Activated naive CD4-positive, alpha-beta T cell treated with anti-CD3 and anti-CD28 coated beads, Interleukin-2, amount 10 ng/mL, durations not matched to agents 7 days and 5 days (primary cell): ENCODE measurements at places on chromosomes 16 and 17.
A peak's percentile ranks its signal among the peaks of the same experiment; 100 is the strongest.

DNA sequence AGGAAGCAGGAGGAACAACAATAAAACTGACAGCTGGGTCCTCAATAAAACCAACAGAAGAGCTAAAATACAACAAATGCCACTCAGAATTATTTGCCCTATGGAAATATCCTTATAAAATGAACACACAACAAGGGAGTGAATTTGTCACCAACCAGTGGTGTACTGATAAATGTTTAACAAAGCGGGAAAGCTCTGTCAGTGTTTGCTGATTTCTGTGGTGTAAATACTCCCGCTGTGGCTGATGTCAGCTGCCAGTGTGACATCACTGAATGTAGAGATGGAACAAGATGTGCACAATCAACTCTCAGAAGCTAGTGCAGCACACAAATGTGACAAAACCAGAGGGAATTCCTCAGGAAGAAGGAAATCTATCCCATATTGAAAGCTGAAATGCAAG lies 51.9 kb downstream of the CDYL2 start:
- peaks cover 12% of the 10 kb centered on the region for H3K4me1 ChIP-seq
- no peak overlapping the region for H3K27ac ChIP-seq
- H3K4me3 ChIP-seq: no peak overlapping the region
- H3K36me3 ChIP-seq: peaks cover 4% of the 10 kb centered on the region
- H3K27me3 ChIP-seq: no peaks in the 10 kb centered on the region
- DNase-seq: no peak

DNA sequence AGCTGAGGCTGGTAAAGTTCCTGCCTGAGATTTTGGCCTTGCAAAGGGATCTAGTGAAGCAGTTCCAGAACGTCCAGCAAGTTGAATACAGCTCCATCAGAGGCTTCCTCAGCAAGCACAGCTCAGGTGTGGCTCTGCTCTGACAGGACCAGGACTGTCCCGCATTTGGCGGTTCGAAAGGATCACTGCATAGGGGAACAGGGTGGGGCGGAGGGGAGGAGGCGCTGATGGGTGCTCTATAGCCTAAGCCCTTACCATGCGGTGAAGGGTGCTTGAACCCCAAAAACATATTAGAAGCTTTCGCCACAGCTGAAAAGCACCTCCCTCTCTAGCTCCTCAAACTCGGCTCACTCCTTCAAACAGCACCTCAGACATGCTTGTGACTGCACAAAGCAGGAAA lies 29.9 kb upstream of the ENDOV start:
- no peaks in the 10 kb centered on the region for H3K27me3 ChIP-seq
- H3K4me3 ChIP-seq: no peak overlapping the region
- no peaks in the 10 kb centered on the region for H3K4me1 ChIP-seq
- no peak overlapping the region for H3K27ac ChIP-seq

- H3K4me3 ChIP-seq: no peak overlapping the region
- H3K4me1 ChIP-seq: no peaks in the 10 kb centered on the region
- DNase-seq: peak; percentile 14
- no peaks in the 10 kb centered on the region for H3K36me3 ChIP-seq
- H3K27ac ChIP-seq: no peak overlapping the region
These were observed 5.2 kb upstream of the PRSS21 start for GRCh38 chr16:2811703-2812471.

GRCh38 chr17:49987681-49988441 lies 7.2 kb downstream of the DLX3 start:
- peaks cover 5% of the 10 kb centered on the region for H3K4me1 ChIP-seq
- peaks cover 91% of the 10 kb centered on the region for H3K27me3 ChIP-seq
- no peak for DNase-seq
- no peak overlapping the region for H3K27ac ChIP-seq
- H3K36me3 ChIP-seq: no peaks in the 10 kb centered on the region
- H3K4me3 ChIP-seq: no peak overlapping the region

GRCh38 chr16:27320261-27321012 lies 6.7 kb downstream of the IL4R start:
- H3K27me3 ChIP-seq: no peaks in the 10 kb centered on the region
- H3K27ac ChIP-seq: peak overlapping the region; percentile 95
- peaks cover 90% of the 10 kb centered on the region for H3K4me1 ChIP-seq
- no peak for DNase-seq
- peak overlapping the region; percentile 94 for H3K4me3 ChIP-seq
